ENCODE measurements at places on chromosomes 2 and 18. TPM values are rescaled to one million over a fixed set of nuclear protein-coding genes. Genes with fewer than 3 reads are reported as not detected.

CROCC2 gene
- total RNA-seq: not detected

EMILIN1 gene
- 3.2 TPM for total RNA-seq

FN1 gene
- 28.6 TPM for total RNA-seq

FAM228A gene
- total RNA-seq: 0.69 TPM

ATOH8 gene
- total RNA-seq: 9.0 TPM

CEBPZ gene
- 41.1 TPM for total RNA-seq

AAK1 gene
- total RNA-seq: 68.2 TPM

TMEM127 gene
- 32.5 TPM for total RNA-seq

NCKAP5 gene
- 0.20 TPM for total RNA-seq

TUBB6 gene
- total RNA-seq: 35.6 TPM

ONECUT2 gene
- 230 TPM for total RNA-seq

HES6 gene
- 665 TPM for total RNA-seq

NCL gene
- 320 TPM for total RNA-seq

GPR45 gene
- 0.44 TPM for total RNA-seq

SLC5A7 gene
- total RNA-seq: 0.27 TPM

DNER gene
- total RNA-seq: 36.0 TPM

BCL2 gene
- 6.8 TPM for total RNA-seq

IL1F10 gene
- total RNA-seq: not detected

UPP2 gene
- total RNA-seq: not detected

PPIG gene
- total RNA-seq: 33.7 TPM

RFTN2 gene
- 2.5 TPM for total RNA-seq

PIEZO2 gene
- 50.1 TPM for total RNA-seq

LDLRAD4 gene
- 0.29 TPM for total RNA-seq

CDH20 gene
- 0.47 TPM for total RNA-seq

RAX gene
- not detected for total RNA-seq

CXCR2 gene
- total RNA-seq: not detected

INO80C gene
- total RNA-seq: 38.7 TPM

FLACC1 gene
- 1.2 TPM for total RNA-seq

DCC gene
- total RNA-seq: 5.6 TPM

ELOA2 gene
- total RNA-seq: not detected

NPC1 gene
- total RNA-seq: 44.8 TPM

SPATA3 gene
- not detected for total RNA-seq

TEX51 gene
- total RNA-seq: not detected

TYW5 gene
- 8.5 TPM for total RNA-seq

PCBP1 gene
- total RNA-seq: 301 TPM

OSR1 gene
- total RNA-seq: 0.42 TPM

REG1B gene
- total RNA-seq: not detected

SH2D6 gene
- 0.64 TPM for total RNA-seq

DYNAP gene
- total RNA-seq: not detected

DNAH7 gene
- 0.56 TPM for total RNA-seq

MZT2A gene
- 100 TPM for total RNA-seq

NAT8 gene
- total RNA-seq: not detected

VWA3B gene
- total RNA-seq: not detected

UBXN4 gene
- total RNA-seq: 134 TPM

FBLN7 gene
- 0.20 TPM for total RNA-seq

NGEF gene
- 7.2 TPM for total RNA-seq

DSG4 gene
- total RNA-seq: not detected

TWIST2 gene
- not detected for total RNA-seq

IL18R1 gene
- total RNA-seq: not detected

SDC1 gene
- 0.93 TPM for total RNA-seq

HOXD13 gene
- 0.17 TPM for total RNA-seq

HOXD8 gene
- 0.27 TPM for total RNA-seq

SPC25 gene
- total RNA-seq: 7.1 TPM

TGFA gene
- 4.7 TPM for total RNA-seq

ZNF513 gene
- total RNA-seq: 30.2 TPM

PMAIP1 gene
- total RNA-seq: 12.6 TPM

RPRM gene
- total RNA-seq: 95.9 TPM

TXNDC2 gene
- not detected for total RNA-seq

SCN2A gene
- 0.39 TPM for total RNA-seq
